ENCODE measurements at places on chromosomes 16 and 17. TPM values are rescaled to one million over a fixed set of nuclear protein-coding genes. Genes with fewer than 3 reads are reported as not detected.

- H3K27me3 ChIP-seq = peaks cover 46% of the 10 kb centered on the region
- H3K27ac ChIP-seq = no peak overlapping the region
- DNase-seq = no peak
- no peak overlapping the region for H3K4me3 ChIP-seq
Observed at GRCh38 chr17:79785900-79786810, 8.2 kb downstream of the CBX2 start.

The HOXB6 gene
- not detected for total RNA-seq

The TMEM204 gene
- not detected for total RNA-seq

- H3K4me1 ChIP-seq = peaks cover 4% of the 10 kb centered on the region
- H3K36me3 ChIP-seq = no peaks in the 10 kb centered on the region
- H3K27ac ChIP-seq = no peak overlapping the region
- H3K4me3 ChIP-seq = no peak overlapping the region
Observed at GRCh38 chr17:45368651-45369050, 51.8 kb upstream of the MAP3K14 start.

- no peak overlapping the region for H3K4me3 ChIP-seq
- no peak for DNase-seq
- no peaks in the 10 kb centered on the region for H3K27me3 ChIP-seq
- H3K27ac ChIP-seq = no peak overlapping the region
- H3K36me3 ChIP-seq = no peaks in the 10 kb centered on the region
Observed at GRCh38 chr17:61504697-61505096, 52.5 kb downstream of the TBX4 start.

DNA sequence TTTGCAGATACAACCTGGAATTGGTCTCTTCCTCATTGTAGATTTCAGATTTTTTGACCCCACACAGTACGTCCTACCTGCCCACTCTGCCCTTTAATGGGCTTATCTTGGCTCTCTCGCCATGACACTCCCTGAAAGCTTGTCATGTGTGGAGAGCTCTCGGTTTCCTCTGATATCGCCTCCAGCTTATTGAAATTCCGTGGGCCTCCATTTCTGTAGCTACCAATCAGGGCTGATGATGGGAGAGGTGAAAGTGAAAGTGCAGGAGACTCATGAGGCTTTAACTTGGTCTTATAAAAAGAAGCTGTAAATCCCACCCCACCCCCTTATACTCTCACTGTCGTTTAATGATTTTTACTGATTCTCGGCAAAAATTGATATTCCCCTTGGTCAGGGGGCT is 17.7 kb downstream of the HOXB1 start:
- H3K27ac ChIP-seq = no peak overlapping the region
- DNase-seq = peak; percentile 51
- H3K36me3 ChIP-seq = no peaks in the 10 kb centered on the region
- peaks cover 5% of the 10 kb centered on the region for H3K27me3 ChIP-seq

- H3K4me1 ChIP-seq = peaks cover 12% of the 10 kb centered on the region
- DNase-seq = no peak
- H3K4me3 ChIP-seq = no peak overlapping the region
- H3K27me3 ChIP-seq = no peaks in the 10 kb centered on the region
- peak overlapping the region; percentile 96 for H3K27ac ChIP-seq
Observed at GRCh38 chr17:48004983-48005382, 32.6 kb downstream of the COPZ2 start.

DNA sequence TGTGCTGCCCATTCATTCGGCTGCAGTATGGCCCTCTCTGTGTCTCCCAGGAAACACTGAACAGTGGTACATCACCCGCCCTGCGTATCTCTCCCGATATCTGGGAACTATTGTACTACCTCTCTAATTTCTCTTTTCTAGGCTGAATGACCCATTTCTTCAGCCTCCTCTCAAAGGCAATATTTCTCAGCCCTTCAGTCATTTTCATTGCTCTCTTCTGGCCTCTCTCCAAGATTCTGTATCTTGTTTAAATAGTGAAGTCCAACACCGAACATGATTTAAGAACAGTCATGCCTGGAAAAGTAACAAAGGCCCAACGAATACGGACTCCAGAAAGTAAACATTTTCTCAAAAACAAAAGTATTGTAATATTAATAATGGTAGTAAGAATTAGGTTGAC is 220.1 kb downstream of the ZFHX3 start:
- no peaks in the 10 kb centered on the region for H3K4me1 ChIP-seq
- H3K27me3 ChIP-seq = no peaks in the 10 kb centered on the region

DNA sequence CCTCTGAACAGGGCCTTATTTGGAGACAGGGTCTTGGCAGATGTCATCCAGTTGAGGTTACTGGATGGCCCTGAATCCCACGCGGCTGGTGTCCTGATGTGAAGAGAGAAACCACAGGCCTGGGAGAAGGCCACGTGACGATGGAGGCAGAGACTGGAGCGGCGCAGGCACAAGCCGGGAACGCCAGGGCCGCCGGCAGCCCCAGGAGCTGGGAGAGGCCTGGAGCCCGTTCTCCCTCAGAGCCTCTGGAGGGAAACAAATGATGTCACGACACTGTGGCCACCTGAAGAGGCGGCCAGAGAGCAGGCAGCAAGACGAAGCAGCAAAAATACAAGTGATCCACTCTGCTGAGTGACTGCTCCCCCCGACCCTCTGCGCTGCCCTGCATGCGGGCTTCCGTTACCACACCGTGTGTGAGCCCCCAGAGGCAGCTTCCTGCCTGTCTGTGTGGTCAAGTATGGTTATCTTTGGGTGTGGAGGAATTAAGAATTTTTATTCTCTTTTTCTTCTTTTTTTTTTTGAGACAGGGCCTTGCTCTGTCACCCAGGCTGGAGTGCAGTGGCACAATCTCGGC is 11.6 kb downstream of the CD7 start:
- DNase-seq = no peak
- H3K27ac ChIP-seq = no peak overlapping the region
- no peaks in the 10 kb centered on the region for H3K4me1 ChIP-seq
- no peaks in the 10 kb centered on the region for H3K36me3 ChIP-seq
- H3K4me3 ChIP-seq = no peak overlapping the region

GRCh38 chr17:65984299-65984698 is 207.6 kb downstream of the CEP112 start:
- H3K27me3 ChIP-seq = no peaks in the 10 kb centered on the region
- H3K27ac ChIP-seq = no peak overlapping the region
- no peaks in the 10 kb centered on the region for H3K36me3 ChIP-seq
- DNase-seq = no peak

The GINS2 gene
- total RNA-seq = 32.9 TPM

The MYH2 gene
- not detected for total RNA-seq

- H3K4me1 ChIP-seq = peaks cover 9% of the 10 kb centered on the region
- H3K27ac ChIP-seq = peak overlapping the region; percentile 38
- no peak for DNase-seq
- H3K4me3 ChIP-seq = no peak overlapping the region
- no peaks in the 10 kb centered on the region for H3K36me3 ChIP-seq
Observed at GRCh38 chr16:85475233-85475632, 137.9 kb upstream of the GSE1 start.

The C17orf58 gene
- 14.0 TPM for total RNA-seq

DNA sequence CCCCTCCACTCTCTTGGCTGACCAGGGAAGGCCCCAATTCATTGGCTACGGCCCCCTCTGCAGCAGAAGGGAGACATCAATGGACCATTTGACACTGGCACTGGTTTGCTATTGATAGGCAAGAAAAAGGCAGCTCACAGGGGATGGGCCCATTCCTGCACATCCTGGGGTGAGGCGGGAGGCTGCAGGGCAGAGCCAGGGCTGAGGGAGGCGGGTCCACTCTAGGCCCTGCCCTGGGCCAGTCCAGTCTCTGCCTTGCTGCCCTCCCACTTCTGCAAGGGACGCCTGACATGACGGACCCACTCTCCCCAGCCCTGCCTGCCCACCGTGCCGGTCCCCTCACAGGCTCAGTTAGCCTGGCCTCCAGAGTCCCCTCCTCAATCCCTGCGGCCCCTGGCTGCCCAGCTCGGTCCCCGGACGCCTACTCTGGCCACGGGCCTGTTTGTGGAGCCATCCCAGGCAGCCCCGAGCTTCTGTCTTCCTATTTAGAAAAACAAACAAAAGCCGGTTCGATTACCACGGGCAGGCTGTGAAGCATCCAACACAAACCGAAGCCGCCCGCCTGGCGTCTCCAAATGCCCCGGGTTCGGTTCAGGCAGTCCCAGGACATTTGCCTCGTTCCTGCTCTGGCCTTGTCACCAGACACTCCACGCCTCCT is 160.7 kb downstream of the IRX5 start:
- no peaks in the 10 kb centered on the region for H3K36me3 ChIP-seq
- no peaks in the 10 kb centered on the region for H3K4me1 ChIP-seq
- no peak overlapping the region for H3K4me3 ChIP-seq
- no peak for DNase-seq

- peak; percentile 44 for DNase-seq
- peaks cover 58% of the 10 kb centered on the region for H3K36me3 ChIP-seq
- no peak overlapping the region for H3K27ac ChIP-seq
- H3K27me3 ChIP-seq = no peaks in the 10 kb centered on the region
Observed at GRCh38 chr17:8142887-8143580, 9.2 kb downstream of the PER1 start.

GRCh38 chr16:79601092-79601930 is 774 bp upstream of the MAF start:
- peaks cover 16% of the 10 kb centered on the region for H3K27me3 ChIP-seq
- peaks cover 2% of the 10 kb centered on the region for H3K4me1 ChIP-seq
- no peak overlapping the region for H3K27ac ChIP-seq
- H3K4me3 ChIP-seq = peak overlapping the region; percentile 91
- peak; percentile 80 for DNase-seq

- H3K4me1 ChIP-seq = no peaks in the 10 kb centered on the region
- no peak overlapping the region for H3K4me3 ChIP-seq
- no peak overlapping the region for H3K27ac ChIP-seq
- H3K27me3 ChIP-seq = no peaks in the 10 kb centered on the region
Observed at GRCh38 chr17:20200865-20201458, 191.8 kb downstream of the SPECC1 start.

The DNAH9 gene
- 1.2 TPM for total RNA-seq

DNA sequence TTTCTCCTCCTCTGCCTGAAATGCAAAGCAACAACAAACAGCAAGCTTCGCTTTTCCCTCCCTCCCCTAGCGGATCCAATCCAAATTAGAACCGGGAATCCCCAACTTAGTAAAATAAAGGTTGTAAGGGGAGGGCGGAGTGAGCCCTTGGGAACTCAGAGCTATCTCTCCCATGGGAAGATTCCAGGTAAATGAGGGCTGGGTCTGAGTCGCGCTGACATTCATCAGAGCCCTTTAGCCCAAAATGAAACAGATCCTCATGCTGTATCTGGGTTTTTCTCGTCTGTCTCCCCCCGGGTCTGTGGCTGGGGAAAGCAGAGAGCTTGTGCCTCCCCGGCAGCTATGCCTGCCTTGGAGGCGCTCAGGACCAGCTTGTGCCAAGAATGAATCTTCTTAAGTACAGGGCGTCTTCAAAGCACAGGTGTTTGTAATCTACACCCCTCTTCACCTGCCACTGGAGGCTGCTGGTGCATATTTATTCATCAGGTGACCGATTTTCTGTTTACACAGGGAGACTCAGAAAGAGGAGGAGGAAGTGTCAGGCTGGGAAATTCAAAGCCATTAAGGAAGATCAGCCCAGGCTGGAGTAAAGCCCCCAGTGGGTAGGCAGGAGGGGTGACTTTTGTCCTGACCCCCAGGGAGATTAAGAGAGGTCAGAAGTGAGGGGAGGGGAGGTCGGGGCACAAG is 55.0 kb upstream of the GSE1 start:
- H3K4me1 ChIP-seq = peaks cover 14% of the 10 kb centered on the region
- H3K27me3 ChIP-seq = no peaks in the 10 kb centered on the region
- H3K27ac ChIP-seq = no peak overlapping the region
- H3K36me3 ChIP-seq = no peaks in the 10 kb centered on the region
- peak; percentile 71 for DNase-seq

- H3K27me3 ChIP-seq = no peaks in the 10 kb centered on the region
- no peak overlapping the region for H3K4me3 ChIP-seq
- H3K4me1 ChIP-seq = no peaks in the 10 kb centered on the region
- H3K36me3 ChIP-seq = peaks cover 12% of the 10 kb centered on the region
Observed at GRCh38 chr16:67458121-67458641, 22.8 kb downstream of the ATP6V0D1 start.

DNA sequence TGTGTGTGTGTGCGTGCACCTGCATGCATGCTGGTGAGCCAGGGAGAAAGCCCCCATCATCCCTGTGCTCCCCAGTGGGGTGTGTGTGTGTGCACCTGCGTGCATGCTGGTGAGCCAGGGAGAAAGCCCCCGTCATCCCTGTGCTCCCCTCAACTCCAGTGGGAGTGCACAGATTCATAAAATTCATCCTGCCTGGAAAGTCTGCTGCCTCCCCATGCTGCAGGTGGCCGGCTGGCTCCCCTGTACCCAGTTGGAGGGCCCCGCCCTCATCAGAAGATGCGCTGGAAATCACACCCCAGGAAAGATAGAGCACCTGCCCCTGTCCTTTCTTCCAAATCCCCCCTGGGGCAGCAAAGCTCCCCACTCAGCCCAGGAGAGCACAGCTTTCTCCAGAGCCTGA is 84.8 kb upstream of the DOC2B start:
- no peaks in the 10 kb centered on the region for H3K36me3 ChIP-seq
- H3K4me1 ChIP-seq = no peaks in the 10 kb centered on the region
- H3K4me3 ChIP-seq = no peak overlapping the region
- H3K27me3 ChIP-seq = no peaks in the 10 kb centered on the region
- no peak overlapping the region for H3K27ac ChIP-seq
- DNase-seq = peak; percentile 54

The TPSG1 gene
- not detected for total RNA-seq

- DNase-seq = no peak
- peak overlapping the region; percentile 84 for H3K4me3 ChIP-seq
- no peaks in the 10 kb centered on the region for H3K27me3 ChIP-seq
Observed at GRCh38 chr17:44216694-44217093, 2.8 kb downstream of the UBTF start.

The MLLT6 gene
- 123 TPM for total RNA-seq

The SDK2 gene
- 5.0 TPM for total RNA-seq

DNA sequence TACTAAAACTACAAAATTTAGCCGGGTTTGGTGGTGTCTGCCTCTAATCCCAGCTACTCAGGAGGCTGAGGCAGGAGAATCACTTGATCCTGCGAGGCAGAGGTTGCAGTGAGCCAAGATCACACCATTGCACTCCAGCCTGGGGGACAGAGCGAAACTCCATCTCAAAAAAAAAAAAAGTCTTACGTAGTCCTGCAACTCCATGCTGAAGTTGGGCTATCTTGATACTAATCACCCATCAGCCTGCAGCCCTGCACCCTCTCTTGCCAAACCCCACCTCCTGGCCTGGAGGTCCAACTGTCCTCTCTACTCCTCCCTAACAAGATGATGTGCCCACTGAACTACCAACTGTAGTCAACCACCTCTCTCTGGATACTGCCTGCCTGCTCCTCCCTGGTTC is 4.8 kb downstream of the TMEM170A start:
- H3K27me3 ChIP-seq = no peaks in the 10 kb centered on the region
- H3K4me1 ChIP-seq = peaks cover 20% of the 10 kb centered on the region
- no peak overlapping the region for H3K27ac ChIP-seq
- peak; percentile 37 for DNase-seq
- H3K4me3 ChIP-seq = no peak overlapping the region

- no peaks in the 10 kb centered on the region for H3K36me3 ChIP-seq
- H3K27ac ChIP-seq = no peak overlapping the region
- H3K4me1 ChIP-seq = no peaks in the 10 kb centered on the region
- no peak overlapping the region for H3K4me3 ChIP-seq
Observed at GRCh38 chr16:57045694-57046381, 46.5 kb upstream of the CPNE2 start.

The TBX6 gene
- 2.4 TPM for total RNA-seq

The CCDC200 gene
- not detected for total RNA-seq

GRCh38 chr16:78542419-78542818 is 443.0 kb downstream of the WWOX start:
- H3K4me3 ChIP-seq = no peak overlapping the region
- H3K27ac ChIP-seq = no peak overlapping the region
- H3K36me3 ChIP-seq = no peaks in the 10 kb centered on the region
- no peaks in the 10 kb centered on the region for H3K4me1 ChIP-seq

The PPP1R27 gene
- total RNA-seq = not detected

The TM4SF5 gene
- total RNA-seq = not detected

- H3K4me1 ChIP-seq = peaks cover 33% of the 10 kb centered on the region
- no peak overlapping the region for H3K27ac ChIP-seq
- H3K4me3 ChIP-seq = no peak overlapping the region
- no peak for DNase-seq
Observed at GRCh38 chr16:88616320-88616719, 22.1 kb upstream of the IL17C start.

The PPP1R1B gene
- 21.1 TPM for total RNA-seq

All from endodermal cell (in vitro differentiated cells).